ENCODE measurements at places on chromosomes 3 and 15.

GRCh38 chr3:112119962-112120836, 12.8 kb downstream of the GCSAM start:
- no peak for DNase-seq

GRCh38 chr3:122023335-122023910, 1.4 kb upstream of the ILDR1 start:
- no peak for DNase-seq

DNA sequence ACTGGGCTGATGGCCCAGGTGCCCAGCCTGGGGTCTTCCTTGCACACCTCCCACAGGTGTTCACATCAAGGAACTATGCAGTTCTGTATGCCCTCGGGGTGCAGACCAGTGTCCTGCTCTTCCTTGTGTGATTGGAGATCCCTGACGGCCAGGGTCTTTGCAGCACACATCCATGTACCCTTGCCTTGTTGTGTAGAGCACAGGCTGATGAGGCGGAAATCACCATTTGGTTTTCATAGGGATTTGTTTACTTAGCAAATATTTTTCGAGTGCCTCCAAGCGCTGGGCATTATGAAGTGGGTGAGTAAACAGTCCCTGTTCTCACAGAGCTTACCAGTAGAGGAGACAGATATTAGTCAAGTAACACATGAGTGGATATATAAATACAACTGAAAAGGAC, 209.3 kb upstream of the UMPS start:
- no peak for DNase-seq

- DNase-seq, result no peak
Measured at GRCh38 chr15:93268066-93268465, 179.1 kb upstream of the RGMA start.

DNA sequence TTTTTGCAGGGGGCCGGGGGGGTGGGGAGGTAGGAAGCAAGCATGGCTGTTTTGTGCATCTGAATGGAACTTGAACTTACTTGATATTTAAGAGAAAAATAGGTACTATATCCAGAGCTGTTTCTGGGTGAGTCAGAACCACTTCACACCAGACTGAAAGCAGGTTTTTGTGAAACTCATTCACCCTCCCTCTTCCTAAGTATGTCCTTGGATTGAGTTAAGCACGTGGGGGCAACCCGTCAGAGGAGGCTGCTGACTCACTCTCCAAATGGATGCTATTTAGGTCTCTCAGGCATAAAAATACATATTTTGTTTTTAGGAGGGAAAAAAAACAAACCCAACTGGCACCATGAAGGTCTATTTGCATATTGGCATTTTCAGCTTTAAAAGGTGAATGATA, 270.3 kb downstream of the RYR3 start:
- DNase-seq, result no peak

GRCh38 chr3:108127301-108127988, 36.6 kb upstream of the CD47 start:
- DNase-seq, result peak; percentile 43

DNA sequence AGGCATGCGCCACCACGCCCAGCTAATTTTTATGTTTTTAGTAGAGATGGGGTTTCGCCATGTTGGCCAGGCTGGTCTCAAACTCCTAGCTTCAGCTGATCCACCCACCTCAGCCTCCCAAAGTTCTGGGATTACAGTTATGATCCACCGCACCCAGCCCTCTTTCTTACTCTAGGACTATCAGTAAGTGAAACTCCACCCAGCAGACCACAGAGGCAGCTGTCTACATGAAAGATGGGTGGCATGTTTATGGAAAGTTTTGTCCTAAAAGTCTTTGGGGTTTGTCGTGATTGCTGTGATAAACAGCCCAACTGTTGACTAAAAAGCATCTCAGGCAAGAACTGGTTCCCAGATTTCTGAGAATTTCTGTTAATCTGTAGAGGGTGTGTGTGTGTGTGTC, 10.9 kb downstream of the ARL6IP5 start:
- no peak for DNase-seq

- DNase-seq, result no peak
Measured at GRCh38 chr15:62883938-62884479, 158.5 kb upstream of the TPM1 start.

DNA sequence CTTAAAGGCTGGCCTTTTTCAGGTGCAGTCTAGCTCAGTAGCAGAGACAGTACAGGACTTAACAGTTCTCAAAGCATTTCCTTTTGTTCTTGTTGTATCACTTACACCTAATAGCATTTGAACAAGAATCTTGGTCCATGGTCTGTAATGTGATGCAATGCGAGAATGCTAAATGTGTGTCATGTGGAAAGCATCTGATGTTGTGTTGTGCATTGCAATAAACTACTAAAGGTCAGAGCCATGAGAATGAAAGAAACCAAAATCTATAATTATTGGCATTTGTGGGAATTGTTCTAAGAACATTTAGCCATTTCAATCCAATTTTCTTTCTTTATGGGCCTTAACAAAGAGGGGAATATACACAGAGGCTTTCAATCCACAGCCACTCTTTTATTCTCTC, 324.5 kb upstream of the ROBO2 start:
- DNase-seq, result no peak

- DNase-seq, result no peak
Measured at GRCh38 chr3:49732597-49732996, 8.8 kb upstream of the GMPPB start.
